ENCODE measurements at places on chromosomes 13 and 19.

DNA sequence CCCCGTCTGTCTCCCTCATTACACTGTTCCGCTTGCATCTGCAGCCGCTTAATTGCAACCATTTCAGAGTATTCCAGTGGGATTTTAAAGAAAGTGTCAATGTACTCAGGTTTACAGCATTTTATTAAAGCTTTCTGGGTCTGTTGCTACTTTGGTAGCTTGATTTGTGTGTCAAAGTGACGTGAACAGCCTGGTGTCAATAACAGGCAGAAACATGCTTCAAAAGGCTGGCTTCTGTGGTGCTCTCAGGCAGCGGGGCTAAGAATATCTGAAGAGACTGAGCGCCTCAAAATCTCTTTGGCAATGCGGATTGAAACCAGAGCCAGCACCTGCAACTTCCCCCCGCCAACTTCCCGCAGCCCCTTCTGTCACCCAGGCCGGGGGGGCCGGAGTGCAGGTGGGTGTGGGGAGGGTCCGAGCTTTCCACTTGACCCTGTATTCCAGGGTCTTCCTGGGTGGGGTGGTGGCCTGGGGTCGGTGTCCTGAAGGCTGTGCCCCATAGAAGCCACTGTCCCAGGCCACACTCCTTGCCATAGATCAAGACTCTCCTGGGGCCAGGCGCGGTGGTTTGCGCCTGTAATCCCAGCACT is 81.2 kb downstream of the KDM4B start:
- no peak for DNase-seq

GRCh38 chr19:21117041-21117907 is 24.6 kb upstream of the ZNF431 start:
- DNase-seq, result no peak

DNA sequence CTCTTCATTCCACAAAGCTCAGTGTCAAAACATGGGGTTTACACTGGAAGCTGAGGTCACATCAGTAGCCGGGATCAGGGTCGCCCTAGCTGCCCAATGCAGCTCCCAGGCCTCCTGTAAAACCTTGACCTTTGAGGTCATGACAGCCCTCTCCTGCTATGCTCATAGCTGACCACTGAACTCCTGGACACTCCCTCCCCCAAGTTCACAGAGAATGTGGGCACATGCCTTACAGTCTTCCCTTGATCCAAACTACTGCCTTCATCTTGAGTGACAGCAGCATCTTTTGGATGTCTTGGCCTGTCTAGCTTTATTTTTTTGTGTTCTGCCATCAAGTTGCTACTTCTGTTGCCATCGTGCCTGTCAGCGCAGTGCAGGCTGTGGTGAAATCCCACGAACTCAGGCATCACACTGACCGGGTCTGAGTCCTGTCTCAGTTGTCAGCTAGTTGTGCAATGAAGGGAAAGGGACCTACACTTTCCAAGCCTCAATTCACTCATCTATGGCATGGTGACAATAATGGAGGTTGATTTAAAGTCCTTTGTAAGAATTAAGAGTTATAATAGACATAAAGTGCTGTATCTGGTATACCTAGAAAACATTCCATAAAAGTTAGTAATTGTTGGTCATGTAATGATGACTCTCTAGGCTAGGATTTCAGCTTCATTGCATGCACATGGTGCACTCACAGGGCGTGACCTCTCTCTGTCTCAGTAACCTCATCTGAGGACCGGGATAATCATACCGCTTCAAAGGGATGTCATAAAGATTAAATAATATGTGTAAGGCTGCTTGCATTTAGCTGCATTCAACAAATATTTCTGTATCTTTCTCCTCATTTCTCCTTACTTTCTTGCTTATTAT is 16.4 kb upstream of the ALOX5AP start:
- no peak for DNase-seq

DNA sequence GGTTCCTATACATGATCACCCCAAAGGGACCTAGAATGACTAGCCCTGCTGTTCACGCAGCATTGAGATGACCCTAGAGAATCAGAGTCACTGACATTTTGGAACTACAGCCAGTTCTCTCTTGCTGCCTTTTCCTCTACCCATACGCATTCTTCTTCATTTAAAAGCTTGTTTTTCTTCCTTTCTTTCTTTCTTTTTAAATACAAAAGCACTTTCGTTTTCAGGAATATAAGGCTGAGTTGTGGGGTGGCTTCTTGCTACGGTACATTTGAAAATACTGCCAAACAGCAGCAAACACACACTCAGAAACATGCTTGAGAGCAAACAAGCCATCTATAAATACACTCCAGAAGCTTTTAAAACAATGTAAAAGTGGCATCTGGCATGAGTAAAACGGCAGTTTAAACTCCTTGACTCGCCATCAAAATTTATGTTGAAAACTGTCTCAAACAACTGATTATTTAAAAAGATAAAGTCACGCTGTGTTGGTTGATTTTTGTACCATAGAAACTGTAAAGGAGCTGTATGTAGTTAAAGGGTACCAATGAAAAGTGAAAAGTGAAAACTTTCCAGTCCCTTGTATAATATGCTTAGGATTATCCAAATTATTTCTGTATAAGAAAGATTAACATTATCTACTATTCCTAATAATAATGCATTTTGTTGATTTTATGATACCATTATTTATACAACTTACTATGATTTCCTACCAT is 95.6 kb downstream of the PCDH9 start:
- no peak for DNase-seq

DNA sequence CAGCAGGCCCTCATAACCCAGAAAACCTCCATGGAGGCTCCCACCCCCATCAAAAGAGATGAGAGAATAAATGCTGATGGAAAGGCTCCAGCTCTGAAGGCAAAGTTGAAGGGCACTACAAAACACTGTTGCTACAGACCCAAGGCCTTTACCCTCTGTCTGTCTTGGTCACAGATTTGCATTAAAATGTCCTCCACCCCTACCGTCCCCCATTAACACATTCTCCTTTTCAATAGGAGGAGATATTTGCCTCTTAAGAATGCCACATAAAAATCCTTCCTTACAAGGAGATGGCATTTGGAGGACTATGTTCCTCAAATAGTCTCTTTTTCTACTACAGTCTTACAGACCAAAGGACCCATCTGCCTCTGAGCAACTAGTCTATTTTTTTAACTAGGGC is 361.5 kb downstream of the ENOX1 start:
- DNase-seq, result no peak

DNA sequence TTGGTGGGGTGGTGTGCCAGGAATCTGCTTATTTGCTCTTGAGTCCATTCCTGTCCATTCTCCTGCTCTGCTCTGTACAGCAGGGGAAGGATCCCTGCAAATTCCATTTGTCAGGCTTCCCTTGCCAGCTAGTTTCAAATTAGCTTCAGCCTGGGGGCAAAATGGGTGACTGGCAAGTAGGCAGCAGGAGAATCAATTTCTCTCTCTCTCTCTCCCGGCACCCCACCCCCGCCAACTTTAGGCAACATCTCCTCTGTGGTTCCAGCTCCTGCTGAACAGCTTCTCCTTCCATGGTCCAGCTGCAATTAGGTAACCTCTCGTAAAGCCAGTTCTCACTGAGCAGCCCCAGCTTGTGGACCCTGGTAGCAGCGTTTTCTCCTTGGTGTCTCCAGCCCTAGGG is 6.7 kb upstream of the MYCBP2 start:
- no peak for DNase-seq

- DNase-seq, result no peak
Observed at GRCh38 chr19:47720669-47721422, 7.6 kb downstream of the EHD2 start.

- no peak for DNase-seq
Observed at GRCh38 chr13:52036037-52036436, 11.5 kb downstream of the UTP14C start.

GRCh38 chr13:24737042-24737441 is 26.9 kb upstream of the RNF17 start:
- DNase-seq, result no peak

- DNase-seq, result no peak
Observed at GRCh38 chr13:103876571-103876970, 810.4 kb upstream of the SLC10A2 start.

GRCh38 chr13:109668433-109669233 is 117.8 kb downstream of the IRS2 start:
- no peak for DNase-seq

DNA sequence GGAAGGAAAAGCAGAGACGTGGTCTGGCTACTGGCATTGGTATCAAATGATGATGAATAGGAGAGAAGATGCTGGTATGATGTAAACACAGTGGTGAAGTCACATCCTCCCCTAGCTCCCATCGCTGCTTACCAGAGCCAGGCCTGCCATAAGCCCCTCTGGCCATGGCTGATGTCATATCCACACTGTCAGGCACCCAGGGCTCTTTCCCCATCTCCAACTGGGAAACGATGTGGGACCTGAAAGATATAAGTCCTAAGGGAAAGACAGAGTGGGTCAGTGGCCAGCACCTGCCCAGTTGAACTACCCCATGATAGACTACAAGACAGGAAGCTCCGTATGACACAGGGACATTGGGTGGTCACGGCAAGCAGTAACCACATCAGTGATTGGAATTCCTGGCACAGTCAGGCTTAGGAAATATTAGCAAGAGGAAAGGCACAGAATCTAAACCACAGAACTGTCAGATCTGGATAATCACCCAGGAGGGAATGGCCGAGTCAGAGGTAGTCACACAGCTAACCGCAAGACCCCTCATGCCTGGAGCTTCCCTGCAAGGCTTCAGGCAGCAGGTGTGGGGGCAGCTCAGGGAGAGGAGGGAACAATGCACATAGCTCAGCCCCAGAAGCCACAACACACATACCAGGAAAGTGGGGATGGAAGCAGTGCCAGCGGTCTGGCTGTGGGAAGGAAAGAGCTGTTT is 3.8 kb downstream of the ZNF792 start:
- no peak for DNase-seq

- no peak for DNase-seq
Observed at GRCh38 chr19:51694318-51695085, 1.4 kb downstream of the SPACA6 start.

- DNase-seq, result no peak
Observed at GRCh38 chr13:98632961-98633360, 56.1 kb upstream of the STK24 start.

GRCh38 chr19:8180018-8180417 is 29.2 kb upstream of the CERS4 start:
- no peak for DNase-seq

GRCh38 chr13:108957369-108958012 is 328.1 kb downstream of the MYO16 start:
- DNase-seq, result no peak

GRCh38 chr19:344625-345319 is at the start of gene MIER2:
TSS of gene MIER2 (minus strand) at chr19:344796. CDS start at chr19:344782, 14 bp downstream.
- peak; percentile 87 for DNase-seq

DNA sequence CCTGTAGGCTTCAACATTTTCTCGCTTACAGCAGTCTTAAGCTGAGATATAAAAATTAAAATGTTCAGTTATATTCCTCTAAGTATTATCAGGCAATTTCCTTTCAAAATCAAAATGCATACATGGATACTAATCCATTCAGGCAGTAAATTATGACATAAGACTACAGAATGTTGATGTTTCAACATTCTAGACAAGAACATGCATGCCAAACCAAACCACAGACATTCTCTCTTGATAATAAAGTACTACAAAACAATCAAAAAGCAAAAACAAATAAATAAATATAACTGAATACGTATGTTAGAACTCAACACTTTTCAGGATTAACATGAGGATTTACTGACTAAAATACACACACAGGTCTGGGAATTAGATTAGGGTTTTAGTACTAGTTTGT is 7.7 kb downstream of the DIS3 start:
- DNase-seq, result no peak
